ENCODE measurements at places on chromosomes 3 and 15. TPM values are rescaled to one million over a fixed set of nuclear protein-coding genes. Genes with fewer than 3 reads are reported as not detected.

The GCSAM gene
- total RNA-seq, result 0.31 TPM

The MYRIP gene
- total RNA-seq, result 1.3 TPM

The SLTM gene
- 55.0 TPM for total RNA-seq

The UBAP1L gene
- 2.6 TPM for total RNA-seq

The SRGAP3 gene
- 20.2 TPM for total RNA-seq

Data from muscle of leg (tissue), 16 donors.